ENCODE measurements at places on chromosomes 16 and 17.

- DNase-seq = no peak
These were observed 142.4 kb upstream of the MYOCD start for GRCh38 chr17:12523244-12523643.

GRCh38 chr16:69924777-69925191 is 26.4 kb upstream of the CLEC18A start:
- no peak for DNase-seq

DNA sequence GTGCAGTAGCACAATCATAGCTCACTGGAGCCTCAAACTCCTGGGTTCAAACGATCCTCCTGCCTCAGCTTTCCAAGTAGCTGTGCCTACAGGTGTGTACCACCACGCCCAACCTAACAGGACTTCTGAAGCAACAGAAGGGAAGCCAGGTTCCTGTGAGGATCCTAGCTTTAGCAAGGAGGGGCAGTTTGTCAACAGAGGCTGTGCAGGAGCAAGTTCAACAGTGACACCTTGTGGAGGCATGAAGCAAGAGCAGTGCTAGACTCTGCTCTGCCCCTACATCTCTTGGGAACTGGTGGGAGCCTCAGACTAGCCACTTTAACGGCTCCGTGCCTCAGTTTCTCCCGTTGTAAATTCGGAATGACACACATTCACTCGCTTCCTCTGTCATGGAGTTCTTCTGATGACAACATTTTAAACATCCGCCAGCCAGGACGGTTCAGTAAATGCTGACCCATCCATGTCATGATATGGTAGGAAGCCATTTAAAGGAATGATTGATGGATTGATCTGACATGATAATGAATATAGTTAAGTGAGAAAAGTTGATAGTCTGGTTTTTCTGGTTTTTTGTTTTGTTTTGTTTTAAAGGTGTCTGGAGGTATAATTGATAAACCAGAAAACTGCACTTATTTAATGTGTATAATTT is 218.7 kb downstream of the MRTFB start:
- no peak for DNase-seq

GRCh38 chr16:4688674-4689045 is 4.7 kb upstream of the NUDT16L1 start:
- no peak for DNase-seq

GRCh38 chr16:83808573-83809014 is 816 bp downstream of the HSBP1 start:
- no peak for DNase-seq

DNA sequence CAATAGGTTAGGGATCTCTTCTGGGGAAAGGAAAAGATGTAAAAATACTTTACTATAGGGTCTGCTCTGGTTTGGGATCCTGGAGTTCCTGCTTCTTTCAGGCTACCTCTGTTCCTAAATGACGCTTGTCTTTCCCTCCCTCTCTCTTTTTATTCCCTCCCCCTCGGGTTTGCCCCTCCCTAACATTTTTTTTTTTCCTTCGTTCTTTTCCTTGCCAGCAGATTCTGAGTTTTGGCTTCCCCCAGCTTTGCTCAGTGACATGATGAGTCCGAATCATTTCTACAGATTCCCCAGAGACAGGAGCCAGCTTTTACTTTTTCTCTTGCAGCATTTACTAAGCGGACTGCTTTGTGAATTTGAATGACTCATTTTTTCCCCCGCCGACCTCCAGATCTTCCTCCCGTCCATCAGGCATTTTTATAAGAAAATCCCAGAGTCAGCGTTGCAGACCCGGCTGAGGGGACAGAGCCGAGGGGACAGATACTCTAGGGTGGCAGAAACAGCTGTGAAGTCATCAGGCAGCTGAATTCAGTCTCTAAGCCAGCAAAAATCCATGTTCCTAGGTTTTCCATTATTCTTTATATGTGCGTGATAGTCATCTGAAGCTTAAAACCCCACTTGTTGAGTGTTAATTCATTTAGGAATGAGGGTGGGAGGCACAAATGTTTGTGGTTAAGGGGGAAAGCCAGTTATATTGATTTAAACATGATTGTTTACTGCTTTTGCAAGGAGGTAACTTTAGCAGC is at the start of gene TMEM100:
Gene TMEM100, minus strand, starts transcription at position 123 of the 746 bp plus-strand sequence. CDS start 1,794 bp downstream, outside the sequence.
- DNase-seq = no peak

- no peak for DNase-seq
These were observed 6.0 kb downstream of the CLEC16A start for GRCh38 chr16:10950393-10950792.

- no peak for DNase-seq
These were observed 32.2 kb upstream of the ETV4 start for GRCh38 chr17:43578404-43578698.

DNA sequence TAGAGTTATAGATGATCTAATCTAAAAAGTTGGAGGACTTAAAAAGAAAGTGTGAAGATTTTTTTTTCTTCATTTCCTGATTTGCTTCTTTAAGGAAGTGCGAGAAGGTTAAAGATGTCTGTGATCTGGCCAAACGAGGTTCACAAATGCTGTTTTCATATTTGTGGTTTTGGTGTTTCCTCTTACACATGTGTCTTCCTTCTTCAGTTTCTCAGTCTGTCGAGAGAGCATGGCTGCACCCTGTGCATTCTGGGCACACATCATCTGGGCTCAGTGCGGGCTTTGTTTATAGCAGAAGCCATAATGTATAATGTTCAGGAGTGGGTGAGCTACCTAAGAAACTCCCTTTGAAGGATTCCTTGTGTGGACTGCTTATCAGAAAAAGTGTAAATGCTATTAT is 260.4 kb upstream of the TBX2 start:
- DNase-seq = no peak

- DNase-seq = no peak
These were observed 15.6 kb downstream of the BEAN1 start for GRCh38 chr16:66442502-66443268.

DNA sequence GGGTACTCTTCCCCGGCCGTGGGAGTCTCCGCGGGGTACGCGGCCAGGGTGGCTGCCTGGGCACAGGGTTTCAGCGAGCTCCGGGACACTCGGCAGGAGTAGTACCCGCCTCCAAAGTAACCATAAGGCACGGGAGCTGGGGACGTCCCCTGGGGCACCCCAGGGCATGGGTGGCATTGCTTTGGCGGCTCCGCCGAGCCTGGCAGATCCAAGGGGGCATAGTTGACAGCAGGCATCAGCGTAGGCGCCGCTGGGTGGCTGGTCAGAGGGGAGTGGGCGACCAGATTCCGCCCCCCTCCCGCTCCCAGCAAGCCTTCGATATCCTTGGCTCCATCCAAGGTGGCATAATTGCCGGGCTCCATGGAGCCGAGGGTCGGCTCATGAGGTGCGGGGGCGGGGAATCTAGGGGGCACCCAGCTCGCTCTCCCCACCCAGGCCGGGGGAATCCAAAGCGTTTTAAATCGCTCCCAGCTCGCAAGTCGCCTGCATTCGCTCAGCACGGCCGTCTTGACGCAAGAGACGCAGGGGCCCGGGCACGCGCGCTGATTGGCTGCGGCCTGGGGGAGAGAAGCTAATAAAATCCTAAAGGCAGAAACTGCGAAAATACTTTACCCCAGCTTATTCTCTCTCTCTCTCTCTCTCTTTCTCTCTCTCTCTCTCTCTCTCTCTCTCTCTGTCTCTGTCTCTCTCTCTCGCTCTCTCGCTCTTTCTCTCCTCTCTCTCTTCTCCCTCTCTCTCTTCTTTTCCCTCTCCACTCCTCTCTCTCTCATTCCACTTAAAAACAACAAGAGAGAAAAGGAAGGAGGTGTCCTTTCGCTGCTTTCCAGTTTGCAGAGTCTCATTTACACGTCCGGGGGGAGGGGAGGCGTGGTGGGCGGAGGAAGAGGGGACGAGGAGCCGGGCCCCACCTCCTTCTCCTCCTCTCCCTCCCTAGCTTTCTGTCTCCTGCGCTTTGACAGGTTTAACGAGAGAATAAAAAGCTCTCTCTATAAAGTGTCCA is at the start of gene HOXB13:
Gene HOXB13, minus strand, starts transcription at position 519 of the 1,000 bp plus-strand sequence. Its CDS starts 157 bp downstream, at position 362.
- DNase-seq = no peak

DNA sequence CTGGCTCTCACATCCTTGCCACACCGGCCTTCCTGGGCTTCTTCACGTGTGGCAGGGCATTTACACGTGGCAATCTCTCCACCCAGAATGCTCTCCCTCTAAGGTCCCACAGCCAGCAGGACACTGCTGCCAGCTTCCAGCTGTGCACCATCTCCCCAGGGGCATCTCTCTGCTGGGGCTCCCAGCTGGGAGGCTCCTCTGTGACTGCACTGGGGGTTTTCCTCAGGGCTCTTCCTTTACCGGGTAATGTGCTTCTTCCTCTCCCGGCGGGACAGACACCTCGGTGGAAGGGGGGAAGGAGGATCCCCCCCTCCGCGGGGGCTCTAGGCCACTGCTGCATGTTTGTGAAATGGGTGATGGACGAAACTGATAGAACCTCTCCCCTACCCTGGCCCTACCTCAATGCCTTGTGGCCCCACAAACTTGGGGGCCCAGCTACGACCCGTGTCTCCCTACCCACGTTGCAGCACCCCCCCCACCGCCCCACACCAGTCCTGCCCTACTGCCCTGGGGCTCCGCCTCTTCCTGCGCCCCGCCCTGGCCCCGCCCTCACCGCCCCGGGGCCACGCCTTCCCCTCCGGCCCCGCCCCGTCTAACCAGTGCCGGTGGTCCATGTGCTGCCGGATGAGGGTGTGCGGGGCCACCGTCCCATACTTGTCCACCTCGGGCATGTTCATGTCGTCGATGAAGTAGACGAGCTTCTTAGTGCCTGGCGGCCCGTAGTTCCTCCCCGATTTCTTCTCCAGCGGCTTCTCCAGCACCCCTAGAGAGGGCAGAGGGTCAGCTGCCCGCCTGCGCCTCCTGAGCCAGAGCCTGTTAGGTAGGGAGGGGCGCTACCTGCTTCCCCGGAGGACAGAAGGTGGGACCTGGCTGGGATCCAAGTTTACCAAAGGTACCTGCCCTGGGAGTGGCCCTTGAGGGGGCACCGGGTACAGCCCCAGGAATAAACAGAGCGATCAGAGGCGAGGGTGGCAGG is 92.6 kb downstream of the DNAH17 start:
- peak; percentile 28 for DNase-seq

- DNase-seq = no peak
These were observed 3.3 kb downstream of the UBTF start for GRCh38 chr17:44216173-44216572.

DNA sequence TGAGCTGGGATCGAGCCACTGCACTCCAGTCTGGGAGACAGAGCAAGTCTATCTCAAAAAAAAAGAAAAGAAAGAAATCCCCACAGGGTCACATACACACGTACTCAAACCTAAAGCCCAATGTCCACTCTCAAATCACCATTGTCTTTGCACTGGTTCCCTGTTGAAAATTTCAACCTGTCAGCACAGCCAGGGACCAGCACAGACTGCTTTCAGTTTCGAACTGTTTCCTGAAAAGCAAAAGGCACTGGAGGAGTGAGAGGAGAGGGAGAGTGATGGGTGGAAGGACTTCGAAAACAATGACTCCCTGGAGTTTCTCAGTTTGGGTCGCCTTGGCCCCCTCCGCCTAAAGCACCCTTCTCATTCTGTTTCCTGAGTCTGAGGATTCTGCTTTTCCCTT is 9.0 kb upstream of the CD300C start:
- DNase-seq = no peak

DNA sequence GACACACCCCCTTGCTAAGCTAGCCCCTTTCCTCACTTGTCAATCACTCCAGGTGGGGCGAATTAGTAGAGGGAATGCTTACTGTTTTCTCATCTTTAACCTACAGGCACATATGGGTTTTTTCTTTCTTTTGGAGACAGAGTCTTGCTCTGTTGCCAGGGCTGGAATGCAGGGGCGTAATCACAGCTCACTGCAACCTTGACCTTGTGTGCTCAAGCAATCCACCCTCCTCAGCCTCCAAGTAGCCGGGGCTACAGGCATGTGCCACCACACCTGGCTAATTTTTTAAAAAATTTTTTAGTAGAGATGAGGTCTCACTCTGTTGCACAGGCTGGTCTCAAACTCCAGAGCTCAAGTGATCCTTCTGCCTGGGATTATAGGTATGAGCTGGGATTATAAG is 38.7 kb upstream of the RHBDL3 start:
- DNase-seq = no peak

DNA sequence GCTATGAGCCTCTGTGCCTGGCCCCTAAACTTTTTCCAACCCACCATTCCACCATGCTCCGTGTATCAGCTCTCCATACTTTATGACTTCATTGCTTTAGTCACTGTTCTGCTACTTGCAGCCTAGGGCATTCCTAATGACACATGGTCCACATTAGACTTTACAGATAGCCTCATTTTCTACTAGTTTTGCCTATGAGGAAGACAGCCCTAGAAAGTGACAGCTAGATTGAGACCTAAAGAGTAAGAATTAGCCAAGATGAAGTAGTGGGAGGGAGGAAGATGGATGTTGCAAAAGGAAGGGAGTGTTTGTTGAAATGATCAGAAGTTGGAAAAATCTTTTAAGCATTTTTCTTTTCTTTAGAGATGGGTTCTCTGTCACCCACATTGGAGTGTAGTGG is 11.0 kb downstream of the C16orf54 start:
- no peak for DNase-seq

DNA sequence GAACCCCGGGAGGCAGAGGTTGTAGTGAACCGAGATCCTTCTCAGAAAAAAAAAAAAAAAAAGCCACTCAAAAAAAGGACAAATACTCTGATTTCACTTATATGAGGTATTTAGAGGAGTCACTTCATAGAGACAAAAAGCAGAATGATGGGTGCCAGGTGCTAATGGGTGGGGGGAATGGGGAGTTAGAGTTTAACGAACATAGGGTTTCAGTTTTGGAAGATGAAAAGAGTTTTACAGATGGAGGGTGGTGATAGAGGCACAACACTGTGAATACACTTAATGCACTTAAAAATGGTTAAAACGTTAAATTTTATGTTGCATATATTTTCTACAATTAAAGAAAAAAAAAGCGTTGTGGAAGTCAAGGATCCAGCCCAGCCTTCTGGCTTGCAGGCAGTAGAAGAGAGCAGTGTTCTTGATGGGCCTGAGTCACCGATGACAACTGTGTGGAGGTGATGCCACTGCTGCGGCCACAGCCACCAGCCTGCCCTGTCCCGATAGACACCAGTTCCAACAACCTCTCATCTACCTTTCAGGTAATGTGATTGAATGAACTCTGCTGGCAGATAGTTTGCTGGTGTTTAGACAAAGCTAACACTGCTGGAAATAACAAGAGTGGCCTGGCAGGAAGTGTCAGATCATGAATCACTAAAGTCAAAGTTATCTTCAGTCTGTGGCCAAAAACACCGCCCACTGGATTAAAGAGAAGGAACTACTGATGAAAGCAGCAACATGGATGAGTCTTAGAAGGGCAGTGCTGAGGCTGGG is 49.9 kb upstream of the COX10 start:
- no peak for DNase-seq

GRCh38 chr16:16143931-16144330 is 79.4 kb downstream of the ABCC6 start:
- no peak for DNase-seq

- DNase-seq = no peak
These were observed 56.9 kb upstream of the BRD7 start for GRCh38 chr16:50425648-50426047.

DNA sequence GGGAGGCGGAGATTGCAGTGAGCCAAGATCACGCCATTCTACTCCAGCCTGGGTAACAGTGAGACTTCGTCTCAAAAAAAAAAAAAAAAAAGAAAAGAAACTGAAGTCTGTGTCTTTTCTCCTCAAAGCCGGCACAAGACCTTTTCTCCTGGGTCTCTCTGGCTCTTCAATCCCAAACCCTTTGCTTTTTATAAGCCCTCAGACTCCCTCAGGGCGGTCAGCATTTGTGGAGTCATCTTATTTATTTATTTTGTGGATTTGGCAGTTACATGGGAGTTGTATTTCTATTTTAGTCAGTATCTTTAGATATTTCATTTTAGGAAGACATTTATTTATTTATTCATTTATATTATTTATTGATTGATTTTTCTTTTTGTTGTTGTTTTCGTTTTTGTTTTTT is 57.7 kb upstream of the MAP3K14 start:
- no peak for DNase-seq

GRCh38 chr16:62014319-62014923 is 21.8 kb downstream of the CDH8 start:
- no peak for DNase-seq

Data from hippocampal formation (tissue), 2 donors.